ENCODE measurements at places on chromosomes 7 and 10.

DNA sequence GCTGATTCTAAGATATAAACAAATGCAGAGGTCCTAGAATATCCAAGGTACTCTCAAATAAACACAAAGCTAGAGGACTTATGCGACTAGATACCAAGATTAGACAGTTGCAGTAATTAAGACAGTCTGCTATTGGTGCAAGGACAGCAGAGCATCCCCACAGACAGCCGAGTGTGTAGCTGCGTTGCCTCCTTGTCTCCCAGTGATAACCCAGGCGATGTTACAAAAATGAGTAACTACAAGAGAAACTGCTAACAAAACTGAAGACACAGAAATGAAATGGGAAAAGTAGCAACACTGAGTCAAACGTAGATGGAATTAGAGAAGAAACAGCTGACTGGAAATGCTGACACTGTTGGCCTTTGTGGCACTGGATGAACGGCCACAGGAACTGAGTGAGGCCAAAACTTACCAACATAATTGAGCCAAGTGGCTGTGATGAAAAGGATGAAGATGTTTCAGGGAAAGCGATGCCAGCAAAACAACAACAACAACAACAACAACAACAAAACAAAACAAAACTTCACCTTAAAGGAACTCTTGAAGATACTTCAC is 54.3 kb downstream of the BAIAP2L1 start:
- no peak for DNase-seq

GRCh38 chr7:110539216-110539615 is 551.7 kb upstream of the LRRN3 start:
- DNase-seq, result no peak

- no peak for DNase-seq
Observed at GRCh38 chr10:124455441-124455840, 5.6 kb upstream of the NKX1-2 start.

GRCh38 chr10:88156341-88156740 is 292.9 kb downstream of the PTEN start:
- DNase-seq, result no peak

- no peak for DNase-seq
Observed at GRCh38 chr10:110873951-110874350, 2.2 kb downstream of the PDCD4 start.

- DNase-seq, result no peak
Observed at GRCh38 chr7:77771901-77772300, 26.3 kb downstream of the TMEM60 start.

DNA sequence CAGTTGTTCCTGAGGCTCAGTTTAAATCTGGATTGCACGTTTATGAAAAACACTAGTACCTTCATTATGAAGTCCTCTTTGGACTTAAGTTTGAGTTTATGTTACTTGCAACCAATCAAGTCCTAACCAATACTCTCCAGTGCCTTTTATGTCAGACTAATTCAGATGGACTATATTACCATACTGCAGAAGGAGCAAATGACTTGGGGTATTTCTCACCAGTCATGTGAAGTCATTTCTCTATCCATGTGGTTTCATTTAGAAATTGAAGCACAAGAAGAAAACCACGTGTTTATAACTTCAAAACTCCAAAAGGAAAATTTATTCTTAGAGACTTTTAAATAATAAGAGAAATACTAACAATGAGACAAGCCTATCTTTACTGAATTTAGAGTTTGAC is 201.6 kb downstream of the MBL2 start:
- DNase-seq, result no peak

DNA sequence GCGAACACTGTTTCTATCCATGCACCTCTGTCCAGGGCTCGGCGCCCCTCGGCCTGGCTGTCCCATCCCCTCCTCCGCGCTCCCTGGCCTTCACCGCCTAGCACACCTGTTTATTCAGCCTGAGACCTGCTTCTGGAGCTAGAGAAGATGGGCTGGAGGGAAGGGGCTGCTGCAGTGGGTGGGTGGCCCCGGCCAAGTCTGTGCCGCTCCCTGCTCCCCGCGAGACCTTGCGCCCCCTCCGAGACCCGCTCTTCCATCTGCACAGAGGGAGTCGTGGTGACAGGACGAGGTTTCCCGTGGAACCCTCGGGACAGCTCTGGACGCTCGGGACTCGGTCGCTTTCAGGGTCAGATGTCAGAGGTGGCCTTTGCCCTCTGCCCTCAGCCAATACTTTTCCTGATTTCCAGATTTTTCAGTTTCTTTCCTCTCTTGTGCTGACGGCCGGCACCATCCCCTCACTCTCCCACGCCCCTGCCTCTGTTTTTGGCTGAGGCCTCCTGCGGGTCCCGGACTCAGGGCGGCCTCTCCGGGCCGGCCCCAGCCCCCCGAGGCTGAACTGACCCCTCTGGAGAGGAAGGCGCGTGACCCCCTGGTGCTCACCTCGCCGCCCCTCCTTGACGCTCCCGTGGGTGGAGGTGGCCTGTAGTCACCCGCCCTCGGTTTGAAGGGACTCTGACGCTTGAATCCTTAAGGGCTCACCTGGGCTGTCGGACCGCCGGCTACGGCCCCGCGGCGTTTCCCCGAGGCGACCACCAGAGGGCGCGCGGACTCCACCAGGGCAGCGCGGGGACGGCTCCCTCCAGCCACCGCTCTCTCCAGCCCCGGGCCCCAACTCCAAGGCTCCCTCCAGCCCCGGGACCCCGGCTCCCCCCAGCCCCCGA is 15.6 kb downstream of the SHH start:
- peak; percentile 47 for DNase-seq

- no peak for DNase-seq
Observed at GRCh38 chr7:30659312-30659711, 22.9 kb downstream of the CRHR2 start.

- no peak for DNase-seq
Observed at GRCh38 chr10:132648072-132648850, 110.7 kb downstream of the INPP5A start.

DNA sequence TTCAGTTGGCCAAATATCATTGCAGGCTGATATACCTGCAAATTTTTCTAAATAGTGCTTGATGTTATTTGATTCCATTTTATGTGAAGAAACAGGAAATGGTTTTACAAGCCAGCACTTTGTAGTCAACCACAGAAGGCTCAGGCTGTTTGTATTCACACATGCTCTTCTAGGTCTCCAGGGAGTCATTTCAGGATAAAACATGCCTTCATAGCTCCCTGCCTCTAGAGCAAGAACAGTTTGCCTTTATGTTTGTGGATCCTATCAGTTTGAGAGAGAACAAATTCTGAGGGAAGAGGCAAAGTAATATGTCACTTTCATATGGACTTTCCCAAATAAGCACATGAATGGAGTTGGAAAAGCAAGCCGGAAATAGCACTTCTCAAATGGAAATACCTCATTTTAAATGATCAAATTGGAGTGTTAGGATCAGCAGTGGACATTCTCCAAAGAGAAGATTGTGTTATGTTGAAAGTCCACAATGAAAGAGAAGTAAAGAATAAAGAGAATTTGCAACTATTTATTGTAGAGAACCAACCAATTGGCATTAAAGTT is 277.6 kb downstream of the KCND2 start:
- DNase-seq, result no peak

DNA sequence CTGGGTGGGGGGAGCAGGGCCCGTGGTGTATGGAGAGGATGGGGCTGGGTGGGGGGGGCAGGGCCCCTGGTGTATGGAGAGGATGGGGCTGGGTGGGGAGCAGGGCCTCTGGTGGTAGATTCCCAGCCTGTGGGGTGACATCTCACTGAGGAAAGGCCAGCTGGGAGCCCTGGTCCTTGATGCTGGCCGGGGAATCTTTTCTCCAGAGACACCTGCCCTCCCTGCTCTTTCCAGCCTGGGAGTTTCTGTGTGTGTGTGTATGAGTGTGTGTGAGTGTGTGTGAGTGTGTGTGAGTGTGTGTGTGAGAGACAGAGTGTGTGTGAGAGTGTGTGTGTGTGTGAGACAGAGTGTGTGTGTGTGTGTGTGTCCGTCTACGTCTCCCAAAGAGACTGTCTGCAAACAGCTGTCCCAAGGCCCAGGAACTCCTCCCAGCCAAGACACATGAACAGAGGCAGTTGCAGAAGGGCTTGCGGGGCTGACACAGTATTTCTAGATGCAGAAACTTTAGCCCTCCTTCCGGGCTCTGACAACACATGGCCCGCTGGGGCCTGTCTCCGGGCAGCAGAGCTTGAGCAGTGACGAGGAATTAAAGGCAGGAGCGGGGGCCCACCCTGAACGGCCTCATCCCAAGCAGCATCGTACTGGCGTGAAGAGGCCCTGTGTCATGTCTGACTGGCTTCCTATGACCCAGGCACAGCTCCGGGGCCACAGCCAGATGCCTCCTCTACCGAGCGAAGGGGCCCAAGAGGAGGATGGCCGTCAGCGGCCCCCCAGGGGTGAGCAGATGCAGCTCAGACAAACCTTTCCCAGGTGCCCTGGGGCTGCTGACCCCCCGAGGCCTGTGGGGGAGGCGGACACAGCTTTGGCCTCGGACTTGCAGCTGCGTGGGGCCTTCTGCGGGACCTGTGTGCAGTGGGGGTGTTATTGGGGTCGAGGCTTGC is 24.3 kb downstream of the FAM20C start:
- DNase-seq, result no peak

DNA sequence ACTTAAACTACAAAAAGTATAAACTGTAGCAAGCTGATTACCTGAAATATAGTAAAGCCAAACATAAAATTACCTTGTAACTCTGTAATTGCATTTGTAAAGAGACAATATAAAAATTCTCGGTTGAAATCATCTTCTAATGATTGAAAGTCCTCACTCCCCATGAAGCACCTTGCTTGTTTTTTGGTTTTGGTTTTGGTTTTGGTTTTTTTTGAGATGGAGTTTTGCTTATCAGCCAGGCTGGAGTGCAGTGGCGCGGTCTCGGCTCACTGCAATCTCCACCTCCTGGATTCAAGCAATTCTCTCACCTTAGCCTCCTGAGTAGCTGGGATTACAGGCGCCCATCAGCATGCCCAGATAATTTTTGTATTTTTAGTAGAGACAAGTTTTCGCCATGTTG is 33.9 kb upstream of the GPR37 start:
- no peak for DNase-seq

DNA sequence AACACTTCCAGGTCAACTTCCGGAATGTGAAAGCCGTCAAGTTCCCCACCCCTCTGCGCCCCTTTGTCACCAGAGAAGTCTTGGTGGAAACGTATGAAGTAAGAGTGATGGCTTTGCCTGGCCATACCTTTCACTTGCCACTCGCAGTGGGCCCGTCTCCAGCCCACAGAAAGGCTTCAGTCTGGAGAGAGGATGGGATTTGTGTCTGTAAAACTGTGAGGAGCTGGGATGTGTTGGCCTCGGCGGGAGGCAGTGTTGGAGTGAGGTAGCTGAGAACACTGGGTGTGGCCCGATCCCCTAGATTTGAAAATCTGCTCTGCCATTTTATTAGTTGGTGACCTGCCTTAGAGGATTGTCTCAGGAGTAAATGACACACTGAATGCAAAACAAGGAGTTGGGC is 6.4 kb downstream of the ADCK2 start:
- DNase-seq, result no peak

DNA sequence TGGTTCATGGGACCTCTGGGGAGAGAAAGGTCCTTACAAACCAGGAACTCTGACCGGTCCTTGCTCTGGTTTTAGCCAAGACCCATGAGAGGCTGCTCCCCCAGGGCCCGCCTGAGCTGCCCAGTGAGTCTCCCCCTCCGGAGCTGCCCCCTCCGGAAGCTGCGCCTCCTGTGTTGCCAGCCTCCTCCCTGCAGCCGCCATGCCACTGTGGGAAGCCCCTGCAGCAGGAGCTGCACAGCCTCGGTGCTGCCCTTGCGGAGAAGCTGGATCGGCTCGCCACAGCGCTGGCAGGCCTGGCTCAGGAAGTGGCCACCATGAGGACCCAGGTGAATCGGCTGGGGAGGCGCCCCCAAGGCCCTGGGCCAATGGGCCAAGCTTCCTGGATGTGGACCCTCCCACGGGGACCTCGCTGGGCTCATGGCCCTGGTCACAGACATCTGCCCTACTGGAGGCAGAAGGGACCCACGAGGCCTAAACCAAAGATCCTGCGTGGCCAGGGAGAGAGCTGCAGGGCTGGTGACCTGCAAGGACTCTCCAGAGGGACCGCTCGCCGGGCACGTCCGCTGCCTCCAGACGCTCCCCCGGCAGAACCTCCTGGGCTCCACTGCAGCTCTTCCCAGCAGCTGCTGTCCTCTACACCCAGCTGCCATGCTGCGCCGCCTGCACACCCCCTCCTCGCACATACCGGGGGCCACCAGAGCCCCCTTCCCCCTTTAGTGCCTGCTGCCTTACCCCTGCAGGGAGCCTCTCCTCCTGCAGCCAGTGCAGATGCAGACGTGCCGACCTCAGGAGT is 40.1 kb downstream of the ZNF467 start:
- no peak for DNase-seq

GRCh38 chr10:45608052-45608451 is 64.5 kb downstream of the ZFAND4 start:
- no peak for DNase-seq

GRCh38 chr7:95335093-95335492 is 10.8 kb upstream of the PON1 start:
- no peak for DNase-seq

DNA sequence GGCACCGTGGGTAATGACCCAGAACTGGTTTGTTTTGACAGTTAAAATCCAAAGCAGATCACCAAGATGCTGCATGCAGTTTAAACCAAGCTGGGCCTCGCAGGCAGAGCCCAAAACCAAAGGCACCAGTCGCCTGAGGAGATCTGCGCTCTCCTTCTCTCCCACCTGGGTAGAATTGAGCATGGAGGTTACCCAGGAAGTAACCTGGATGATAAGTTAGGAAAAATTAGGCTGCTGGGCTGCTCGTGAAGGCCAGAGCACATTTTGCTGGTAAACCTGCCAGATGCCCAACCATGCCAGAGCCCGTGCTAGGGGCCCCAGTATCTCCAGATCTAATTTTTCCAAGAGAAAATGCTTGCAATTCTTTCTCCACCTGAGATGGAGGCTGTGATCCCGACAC is 388.3 kb upstream of the MGMT start:
- no peak for DNase-seq

DNA sequence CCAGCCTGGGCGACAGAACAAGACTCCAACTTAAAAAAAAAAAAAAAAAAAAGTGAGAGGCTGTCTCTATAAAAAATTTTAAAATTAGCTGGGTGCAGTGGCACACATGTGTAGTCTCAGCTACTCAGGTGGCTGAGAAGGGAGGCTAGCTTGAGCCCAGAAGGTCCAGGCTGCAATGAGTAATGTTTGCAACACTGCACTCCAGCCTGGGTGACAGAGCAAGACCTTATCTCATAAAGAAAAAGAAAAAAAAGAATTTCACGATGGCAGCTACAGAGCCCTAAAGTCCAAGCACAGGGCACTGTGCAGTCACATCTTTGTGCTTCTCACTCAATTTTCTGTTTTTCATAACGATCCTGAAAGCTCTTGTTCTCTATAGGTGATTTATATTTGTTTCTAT is 209.5 kb upstream of the KCTD7 start:
- no peak for DNase-seq

Measured in CD4-positive, alpha-beta T cell treated with Interferon gamma for 1 hour (primary cell).